ENCODE measurements at places on chromosomes 4 and X.

DNA sequence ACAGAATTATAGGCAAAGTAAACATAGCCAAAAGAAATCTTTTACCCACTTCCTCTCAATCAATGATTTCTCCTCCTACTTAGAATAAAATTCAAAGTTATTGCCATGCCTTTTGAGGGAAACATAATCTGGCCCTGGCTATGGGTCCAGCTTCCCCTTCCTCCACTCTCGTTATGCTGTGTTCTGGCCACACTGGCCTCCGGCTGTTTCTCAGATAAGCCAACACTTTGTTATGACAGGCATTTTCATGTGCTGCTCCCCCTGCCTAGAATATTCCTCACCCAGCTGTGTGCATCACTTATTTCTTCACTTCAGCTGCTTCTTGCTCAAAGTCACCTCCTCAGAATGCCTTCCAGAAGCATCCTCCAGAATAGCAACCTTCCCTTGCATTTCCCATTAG, 386.6 kb upstream of the AADAT start:
- no peak for DNase-seq

DNA sequence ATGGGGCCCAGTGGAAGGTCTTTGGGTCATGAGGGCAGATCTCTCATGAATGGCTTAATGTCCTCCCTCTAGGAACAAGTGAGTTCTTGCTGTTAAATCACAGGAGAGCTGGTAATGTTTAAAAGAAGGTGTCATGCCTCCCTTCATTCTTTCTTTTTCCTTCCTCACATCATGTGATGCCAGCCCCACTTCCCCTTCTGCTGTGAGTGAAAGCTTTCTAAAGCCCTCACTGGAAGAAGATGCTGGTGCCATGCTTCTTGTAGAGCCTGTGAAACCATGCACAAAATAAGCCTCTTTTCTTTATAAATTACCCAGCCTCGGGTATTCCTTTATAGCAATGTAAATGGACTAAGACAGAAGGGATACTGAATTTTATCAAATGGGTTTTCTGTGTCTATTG, 66.1 kb upstream of the ZNF827 start:
- no peak for DNase-seq

DNA sequence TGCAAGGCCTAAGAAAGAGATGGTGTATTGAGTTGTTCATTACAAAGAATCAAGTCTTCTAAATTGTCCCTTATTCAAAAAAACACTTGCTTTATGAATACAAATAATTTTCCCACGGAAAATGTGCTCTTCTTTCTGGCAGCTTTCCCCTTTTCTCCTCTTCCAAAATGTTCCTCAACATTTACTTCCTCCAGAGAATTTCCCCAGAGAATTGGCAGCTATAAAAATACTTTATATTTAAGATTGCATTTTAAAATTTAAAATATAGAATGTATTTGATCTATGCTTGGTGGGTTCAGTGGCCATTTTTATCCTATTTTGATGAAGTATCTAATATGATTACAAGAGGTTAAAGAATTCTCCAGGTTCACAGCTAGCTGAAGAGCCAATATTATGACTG, 521.0 kb downstream of the IQCM start:
- DNase-seq = no peak

GRCh38 chrX:136170139-136170800, 22.9 kb downstream of the FHL1 start:
- DNase-seq = no peak

DNA sequence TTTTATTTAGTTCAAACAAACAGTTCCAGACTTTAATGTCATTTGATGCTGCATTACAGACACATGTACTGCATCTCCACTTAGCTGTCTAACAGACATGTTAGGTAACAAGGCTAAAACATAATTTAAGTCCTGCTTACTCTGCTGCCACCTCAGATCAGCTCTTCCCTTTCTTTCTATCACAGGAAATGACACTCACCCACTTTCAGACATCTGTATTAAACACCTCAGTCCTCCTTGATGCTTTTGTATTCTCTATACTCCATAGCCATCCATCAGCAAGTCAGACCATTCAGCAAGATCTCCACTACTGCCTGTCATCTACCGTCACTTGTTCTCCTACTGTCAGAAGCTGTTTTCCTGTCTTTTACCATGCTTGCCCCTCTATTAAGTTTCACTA, 405.4 kb downstream of the IL15 start:
- DNase-seq = no peak

DNA sequence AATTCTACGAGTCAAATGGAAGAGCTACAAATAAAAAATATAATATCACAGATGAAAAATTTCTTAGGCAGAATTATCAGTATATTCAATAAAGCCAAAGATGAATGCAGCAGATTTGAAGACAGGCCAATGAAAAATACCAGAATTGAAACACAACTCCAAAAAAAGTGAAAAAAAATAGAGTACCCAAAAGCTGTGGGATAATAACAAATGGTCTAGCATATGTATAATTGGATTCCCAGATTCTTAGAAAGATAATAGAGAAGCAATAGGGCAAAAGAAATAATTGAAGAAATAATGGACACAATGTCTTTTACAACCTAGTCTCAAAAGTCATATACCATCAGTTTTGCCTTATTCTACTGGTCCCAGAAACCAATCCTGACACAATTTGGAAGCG, 4.4 kb downstream of the ANAPC10 start:
- no peak for DNase-seq

DNA sequence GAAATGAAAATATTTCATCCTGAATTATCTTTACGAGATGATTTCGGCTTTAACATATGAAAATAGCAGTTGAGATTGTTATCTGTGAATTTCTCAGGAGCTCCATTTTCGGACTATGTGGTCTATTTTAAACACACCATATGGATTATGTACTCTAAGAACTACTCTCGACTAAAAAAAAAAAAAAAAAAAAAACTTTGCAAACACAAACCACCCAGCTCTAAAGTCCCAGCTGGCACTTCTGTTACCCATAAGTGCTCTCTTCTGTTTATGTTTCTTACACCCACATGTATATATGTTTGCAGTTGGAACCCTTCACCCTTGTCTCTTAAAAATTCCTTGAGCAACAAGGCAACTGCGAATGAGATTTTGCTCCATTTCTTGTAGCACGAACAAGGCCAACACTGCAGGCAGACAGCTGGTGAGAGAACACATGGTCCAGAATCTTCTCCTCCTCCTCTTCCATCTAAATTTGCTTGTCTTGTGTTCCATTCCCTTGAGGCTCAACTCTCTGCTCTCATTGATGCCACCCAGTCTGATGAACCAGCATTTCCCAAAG, 172.7 kb upstream of the HCCS start:
- DNase-seq = no peak

GRCh38 chr4:110898290-110898689, 275.4 kb upstream of the PITX2 start:
- DNase-seq = no peak

DNA sequence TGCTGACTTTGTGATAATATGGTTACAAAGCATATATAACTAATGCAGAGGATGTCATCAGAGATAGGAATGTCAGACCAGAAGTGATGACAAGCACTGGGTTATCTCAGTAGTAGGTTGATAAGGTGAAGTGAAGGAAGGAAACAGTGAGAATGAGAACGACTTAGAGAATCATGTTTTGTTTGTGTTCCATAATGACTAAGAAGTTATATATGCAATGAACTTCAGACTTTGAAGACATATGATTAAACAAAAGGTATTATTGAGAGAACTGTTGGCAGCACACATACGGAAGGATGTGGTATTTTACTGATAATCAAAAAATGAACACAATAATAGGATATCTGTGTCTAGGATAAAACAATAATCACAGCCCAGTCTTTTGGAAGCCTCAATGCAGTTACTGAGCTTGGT, 18.3 kb upstream of the HHIP start:
- DNase-seq = no peak
